ENCODE measurements at places on chromosomes 6 and 20.

DNA sequence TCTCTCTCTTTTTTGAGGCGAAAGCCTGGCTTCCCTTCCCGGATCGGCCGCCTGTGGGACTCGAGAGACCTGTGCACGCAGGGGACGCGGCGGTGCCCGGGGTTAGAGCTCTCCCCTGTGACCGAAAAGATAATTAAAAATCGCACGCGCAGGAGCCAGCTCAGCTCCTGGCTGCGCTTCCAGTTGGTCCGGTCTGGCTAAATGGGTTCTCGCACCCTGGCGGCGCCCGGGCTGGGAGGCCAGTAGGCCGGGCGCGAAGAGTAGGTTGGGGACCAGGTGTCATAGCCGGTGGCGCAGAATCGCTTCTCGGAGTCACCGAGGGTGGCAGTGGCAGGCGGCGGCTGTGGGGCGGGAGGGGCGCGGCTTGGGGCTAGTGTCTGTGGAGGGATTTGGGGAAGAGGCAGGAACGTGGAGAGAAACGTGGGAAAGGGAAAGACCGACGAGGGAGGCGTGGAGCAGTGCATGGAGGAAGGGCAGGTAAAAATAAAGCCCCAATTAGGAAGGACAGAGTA lies 41.9 kb upstream of the SUPT3H start:
- DNase-seq, result peak; percentile 57

GRCh38 chr6:28501259-28501658 lies 14.3 kb downstream of the GPX6 start:
- no peak for DNase-seq

DNA sequence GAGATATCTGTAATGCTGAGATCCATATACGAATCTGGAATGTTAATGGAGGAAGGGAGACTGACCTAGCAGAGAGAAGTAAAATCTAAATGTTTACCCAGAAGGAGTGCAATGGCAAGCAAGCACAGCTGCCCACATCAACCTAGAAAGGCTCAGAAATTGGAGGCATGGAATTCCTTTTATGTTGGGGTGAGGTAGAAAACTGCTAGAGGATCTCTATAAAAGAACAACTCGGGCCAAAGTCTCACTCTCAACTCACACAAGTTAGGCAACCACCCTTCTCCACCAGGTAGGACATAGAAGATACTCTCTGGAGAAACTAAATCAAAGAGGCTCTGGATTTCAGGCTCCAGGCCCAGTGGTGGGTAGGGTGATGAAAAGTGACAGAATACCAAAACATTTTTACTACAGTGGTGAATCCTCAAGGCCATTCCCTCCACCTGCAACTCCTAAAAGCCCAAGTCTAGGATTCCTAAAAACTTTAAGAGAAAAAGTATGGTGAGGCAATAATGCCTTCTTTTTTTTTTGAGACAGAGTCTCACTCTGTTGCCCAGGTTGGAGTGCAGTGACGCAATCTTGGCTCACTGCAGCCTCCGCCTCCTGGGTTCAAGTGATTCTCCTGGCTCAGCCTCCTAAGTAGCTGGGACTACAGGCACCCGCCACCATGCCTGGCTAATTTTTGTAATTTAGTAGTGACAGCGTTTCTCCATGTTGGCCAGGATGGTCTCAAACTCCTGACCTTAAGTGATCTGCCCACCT lies 9.5 kb upstream of the ADGRG6 start:
- no peak for DNase-seq

DNA sequence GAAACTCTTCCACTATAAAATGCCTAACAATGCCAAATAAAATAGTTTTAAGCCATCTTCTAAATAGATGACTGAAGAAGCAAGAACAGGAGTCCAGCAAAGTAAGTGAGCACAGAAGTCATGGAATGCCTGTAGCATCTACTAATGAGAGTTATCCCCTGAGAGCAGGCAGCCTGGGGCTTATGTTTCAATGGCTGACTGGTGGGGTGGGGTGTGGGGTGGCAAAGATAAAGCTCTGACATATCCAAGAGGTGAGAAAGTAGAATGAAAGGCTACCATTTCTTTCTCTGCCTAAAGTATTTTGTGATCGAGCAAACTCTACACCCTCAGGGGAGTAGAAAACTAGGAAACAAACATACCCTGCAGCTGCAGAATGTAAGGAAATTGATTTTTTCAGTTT lies 348.8 kb downstream of the TFAP2B start:
- no peak for DNase-seq

DNA sequence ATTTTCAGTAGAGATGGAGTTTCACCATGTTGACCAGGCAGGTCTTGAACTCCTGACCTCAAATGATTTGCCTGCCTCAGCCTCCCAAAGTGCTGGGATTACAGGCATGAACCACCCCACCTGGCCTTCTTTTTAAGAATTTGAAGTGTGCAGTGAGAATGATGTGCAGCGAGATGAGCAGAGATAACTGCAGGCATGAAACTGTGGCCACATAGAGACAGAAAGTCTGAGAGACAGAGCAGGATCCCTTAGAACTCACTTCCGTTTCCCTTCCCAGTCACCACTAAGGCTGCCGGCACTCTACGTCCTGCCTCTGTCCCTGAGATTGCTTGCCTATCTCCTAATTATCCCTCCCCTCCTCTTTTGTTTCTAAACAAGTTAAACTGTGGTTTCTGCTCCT lies 27.2 kb downstream of the IL22RA2 start:
- DNase-seq, result no peak

Data from fibroblast of skin of right quadriceps (primary cell).